ENCODE measurements at places on chromosomes 6 and 20. TPM values are rescaled to one million over a fixed set of nuclear protein-coding genes. Genes with fewer than 3 reads are reported as not detected.
A peak's percentile ranks its signal among the peaks of the same experiment; 100 is the strongest.

Gene SLC4A11
- 0.72 TPM for total RNA-seq

Gene TMEM74B
- 0.17 TPM for total RNA-seq

Gene MUC22
- total RNA-seq = not detected

Gene SRSF12
- 0.15 TPM for total RNA-seq

Gene RXRB
- total RNA-seq = 50.4 TPM

Gene OR2J1
- total RNA-seq = not detected

Gene PSMB8
- total RNA-seq = 308 TPM

Gene C6orf15
- total RNA-seq = not detected

Gene CALHM4
- not detected for total RNA-seq

GRCh38 chr6:82080767-82081166 is 166.8 kb downstream of the IBTK start:
- DNase-seq = no peak

DNA sequence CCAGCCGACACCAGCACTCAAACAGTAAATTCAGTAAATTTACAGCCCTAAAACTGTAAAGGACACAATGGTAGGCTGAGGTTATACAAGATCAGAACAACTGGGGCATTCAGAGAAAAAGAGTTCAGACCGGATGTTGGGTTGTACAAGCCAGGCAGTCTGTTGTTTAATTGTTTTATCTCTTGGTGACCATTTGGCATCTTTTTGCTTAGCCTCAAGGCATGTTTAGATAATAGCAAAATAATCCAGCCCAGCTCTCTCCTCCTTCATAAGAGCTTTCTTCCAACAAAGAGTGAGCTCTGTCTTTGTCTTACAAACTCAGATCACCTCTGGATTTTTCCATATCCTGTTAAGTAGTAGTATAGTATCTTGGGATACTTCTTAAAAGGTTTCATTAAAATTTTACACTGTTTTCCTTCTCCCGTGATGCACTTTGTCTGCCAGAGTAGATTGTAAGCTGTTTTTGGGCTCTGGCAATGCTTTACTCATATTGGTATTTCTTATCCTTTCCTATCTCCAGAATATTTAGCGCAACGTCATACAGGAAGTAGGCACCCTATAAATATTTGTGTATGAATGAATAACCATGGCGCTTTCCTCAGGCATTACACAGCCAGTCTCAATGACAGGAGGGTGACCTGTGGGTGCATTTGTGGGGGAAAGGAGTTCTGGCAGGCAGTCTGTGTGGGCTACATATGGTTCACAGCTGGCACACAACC is 35.6 kb upstream of the TRAM2 start:
- no peak for DNase-seq

DNA sequence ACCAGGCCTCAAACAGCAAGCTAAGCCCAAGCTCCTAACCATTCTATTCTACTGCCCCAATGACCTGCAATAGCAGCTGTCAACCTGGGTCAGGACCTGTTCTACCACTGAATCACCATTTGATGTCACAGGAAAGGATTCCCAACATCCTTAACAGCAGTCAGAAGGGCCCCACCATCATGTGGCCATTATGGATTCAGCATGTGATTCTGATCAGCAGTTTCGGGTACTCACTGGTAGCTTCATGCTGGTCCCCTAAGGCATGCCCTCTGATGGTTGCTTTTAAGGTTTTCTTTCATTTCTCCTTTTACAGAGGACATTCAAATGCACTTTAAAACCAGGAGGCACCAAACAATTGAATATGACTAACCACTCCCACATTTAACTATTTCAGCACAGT is 37.3 kb upstream of the MAP7 start:
- DNase-seq = no peak

- no peak for DNase-seq
These were observed 24.9 kb downstream of the CITED2 start for GRCh38 chr6:139349464-139350020.

DNA sequence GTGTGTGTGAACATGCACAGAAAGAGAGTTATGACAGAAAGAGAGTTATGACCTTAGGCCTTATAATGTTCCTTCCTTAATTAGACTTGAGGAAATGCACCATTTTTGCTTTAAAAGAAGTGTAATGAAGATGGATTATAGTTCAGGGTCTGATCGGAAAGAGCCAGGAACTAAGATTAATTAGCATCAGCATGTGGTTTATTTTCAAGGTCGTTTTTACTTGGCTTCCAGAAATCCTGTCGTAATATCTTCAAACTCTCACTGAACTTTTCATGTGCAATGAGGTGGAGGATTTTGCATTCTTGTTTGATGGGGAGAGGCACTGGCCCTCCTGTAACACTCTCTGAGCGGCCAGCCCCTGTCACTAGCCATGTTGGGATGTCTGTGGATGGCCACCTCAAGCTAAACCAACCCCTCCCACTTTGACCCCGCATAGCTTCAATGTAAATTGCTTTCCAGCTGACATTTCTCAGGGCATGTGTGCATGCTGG is 116.8 kb downstream of the CDC5L start:
- DNase-seq = no peak

DNA sequence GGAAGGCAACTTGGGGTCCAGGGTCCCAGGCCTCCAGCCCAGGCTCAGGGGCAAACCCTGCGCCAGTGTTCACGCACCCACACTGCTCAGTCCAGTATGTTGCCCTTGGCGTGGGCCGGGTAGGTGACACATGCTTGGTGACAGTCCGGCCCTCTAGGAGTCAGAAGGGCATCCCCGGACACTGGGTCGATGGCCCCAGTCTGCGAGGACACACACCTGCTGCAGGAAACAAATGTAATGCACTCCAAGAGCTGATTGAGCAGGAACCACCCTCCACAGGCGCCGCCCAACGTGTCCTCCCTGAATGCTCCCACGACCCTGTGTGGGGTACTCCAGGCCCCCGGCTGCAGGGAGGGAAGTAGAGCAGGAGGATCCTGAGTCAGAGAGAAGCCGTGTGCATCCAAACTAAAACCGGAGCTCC is 160.7 kb downstream of the DLL1 start:
- no peak for DNase-seq

- DNase-seq = no peak
These were observed 13.9 kb downstream of the LRFN2 start for GRCh38 chr6:40573221-40573620.

DNA sequence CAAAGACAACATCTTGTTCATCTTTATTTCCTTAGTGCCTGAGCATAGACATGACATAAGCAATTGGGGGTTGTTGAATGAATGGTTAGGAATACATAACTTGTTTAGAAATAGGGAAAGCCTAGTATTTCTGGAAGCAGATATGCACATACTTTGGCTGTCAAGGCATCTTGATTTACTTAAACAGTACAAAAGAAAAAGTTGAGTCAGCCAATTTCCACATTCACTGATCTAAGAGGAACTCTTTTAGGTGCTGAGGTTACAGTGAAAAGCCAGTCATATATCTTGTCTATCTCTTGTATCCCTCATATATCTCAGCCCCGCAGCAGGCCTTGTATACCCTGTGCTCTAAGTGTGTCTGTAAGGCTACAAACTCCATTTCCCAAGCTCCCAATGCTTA is 11.6 kb downstream of the ZKSCAN4 start:
- DNase-seq = no peak

DNA sequence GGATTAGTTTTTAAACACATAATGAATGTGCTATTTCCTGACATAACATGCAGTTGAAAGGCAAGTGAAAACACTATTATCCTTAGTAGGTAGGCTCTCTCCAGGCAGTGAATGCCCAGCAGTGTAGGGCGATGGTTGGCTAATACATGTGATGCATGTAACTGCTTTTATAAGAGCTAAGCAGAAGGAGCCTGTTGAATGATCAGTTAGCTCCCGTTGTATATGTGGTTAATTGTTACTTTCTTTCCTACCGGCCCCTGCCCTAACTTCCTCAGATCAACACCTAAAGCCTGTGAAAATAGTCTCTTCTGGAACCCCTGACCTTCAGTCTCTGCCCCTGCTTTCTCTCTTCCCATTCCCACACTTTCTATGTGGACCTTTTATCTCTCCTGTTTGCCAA is 10.5 kb downstream of the SOX4 start:
- DNase-seq = no peak

GRCh38 chr6:167152862-167153261 is 4.9 kb downstream of the GPR31 start:
- no peak for DNase-seq

GRCh38 chr6:1862411-1862810 is 252.7 kb downstream of the FOXC1 start:
- DNase-seq = no peak

- no peak for DNase-seq
These were observed 58.7 kb upstream of the RIN2 start for GRCh38 chr20:19699180-19699971.

GRCh38 chr6:107740496-107741190 is 83.5 kb downstream of the SCML4 start:
- peak; percentile 51 for DNase-seq

GRCh38 chr6:42698217-42698616 is 24.2 kb downstream of the PRPH2 start:
- no peak for DNase-seq

- no peak for DNase-seq
These were observed 444.6 kb upstream of the DEFB115 start for GRCh38 chr20:30812739-30813411.

DNA sequence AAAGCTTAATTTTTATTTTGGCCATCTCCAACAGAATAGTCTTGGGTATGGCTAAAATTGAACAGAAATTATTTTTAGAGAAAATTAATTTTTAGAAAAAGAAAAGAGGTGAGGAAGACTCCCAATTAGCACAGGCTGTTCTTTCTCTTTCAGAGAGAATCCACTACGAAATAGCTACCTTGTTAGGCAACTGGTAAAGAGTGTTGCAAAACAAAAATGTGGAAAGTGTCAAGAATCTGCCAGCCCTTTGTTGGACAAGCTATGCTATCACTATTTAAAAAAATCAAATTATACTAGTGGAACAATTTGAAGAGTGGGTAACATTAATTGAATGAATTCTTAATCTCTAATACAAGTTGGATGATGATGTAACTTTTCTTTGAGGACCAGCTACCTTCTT is 19.2 kb upstream of the ZSCAN9 start:
- no peak for DNase-seq

GRCh38 chr6:38370653-38371601 is 268.8 kb downstream of the BTBD9 start:
- no peak for DNase-seq

GRCh38 chr20:57540890-57541580 is 16.1 kb upstream of the CTCFL start:
- DNase-seq = no peak

DNA sequence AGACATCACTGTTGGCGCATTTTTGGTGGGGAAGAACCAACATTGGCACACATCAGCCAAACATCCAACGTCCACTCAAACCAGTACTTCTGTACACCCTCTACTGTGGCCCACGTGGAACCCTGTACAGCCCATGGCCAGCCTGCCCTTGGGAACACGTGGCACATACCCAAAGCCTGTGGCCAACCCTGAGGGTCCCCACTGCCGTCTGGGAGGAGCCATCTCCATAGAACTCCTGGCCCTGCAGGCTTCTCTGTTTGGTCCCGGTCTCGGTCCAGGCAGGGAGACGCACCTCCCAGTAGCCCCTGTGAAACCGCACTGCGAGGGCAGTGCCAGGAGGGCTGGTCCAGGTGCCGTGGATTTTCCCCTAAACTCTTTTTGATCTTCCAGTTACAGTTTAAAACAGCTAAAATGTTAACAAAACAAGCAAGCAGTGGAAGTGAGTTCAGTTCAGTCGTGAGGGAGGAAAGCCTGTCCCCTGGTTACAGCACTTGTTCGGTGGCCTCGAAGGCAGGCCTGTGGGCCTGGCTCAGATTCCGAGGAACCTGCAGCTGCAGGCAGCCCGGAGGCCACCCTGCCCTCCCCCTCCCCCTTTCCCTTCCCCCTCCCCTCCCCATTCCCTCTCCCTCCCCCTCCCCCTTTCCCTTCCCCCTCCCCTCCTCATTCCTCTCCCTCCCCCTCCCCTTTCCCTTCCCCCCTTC is 233.7 kb downstream of the DLL1 start:
- no peak for DNase-seq

DNA sequence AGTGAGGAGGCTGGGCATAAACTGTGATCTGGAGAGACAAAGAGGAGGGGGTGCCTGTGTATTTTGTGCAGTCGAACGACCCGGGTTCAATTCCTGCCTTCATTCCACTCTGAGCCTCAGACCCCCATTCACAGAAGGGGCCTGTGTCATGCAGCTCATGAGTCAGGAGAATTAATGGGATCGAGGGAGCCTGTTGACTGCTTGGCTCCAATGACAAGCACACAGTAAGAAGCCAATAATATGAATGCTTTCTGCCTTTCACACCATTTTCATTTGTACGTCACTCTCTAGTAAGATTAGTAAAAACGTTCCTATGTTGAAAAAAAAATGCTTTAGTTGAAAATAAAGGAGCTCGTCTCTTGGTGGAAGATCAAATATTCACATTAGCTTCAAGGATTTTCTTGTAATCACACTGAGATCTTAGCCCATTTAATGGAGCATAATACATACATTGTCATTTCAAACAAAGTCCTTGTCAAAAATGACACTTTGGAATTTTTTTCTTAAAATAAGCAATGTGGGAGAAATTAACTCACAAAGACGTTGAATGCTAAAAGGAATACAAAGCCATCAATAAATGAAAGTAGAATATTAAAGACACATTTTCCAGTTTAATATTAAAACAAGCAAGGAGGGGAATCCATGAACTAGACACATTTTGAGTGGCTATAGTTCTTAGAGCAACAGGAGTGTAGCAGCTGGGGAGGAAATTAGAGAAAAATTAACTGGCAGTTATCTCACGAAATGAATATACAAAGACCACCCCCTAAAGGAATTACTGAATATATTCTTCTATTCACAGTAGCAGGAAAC is 246.7 kb upstream of the AFDN start:
- DNase-seq = no peak

DNA sequence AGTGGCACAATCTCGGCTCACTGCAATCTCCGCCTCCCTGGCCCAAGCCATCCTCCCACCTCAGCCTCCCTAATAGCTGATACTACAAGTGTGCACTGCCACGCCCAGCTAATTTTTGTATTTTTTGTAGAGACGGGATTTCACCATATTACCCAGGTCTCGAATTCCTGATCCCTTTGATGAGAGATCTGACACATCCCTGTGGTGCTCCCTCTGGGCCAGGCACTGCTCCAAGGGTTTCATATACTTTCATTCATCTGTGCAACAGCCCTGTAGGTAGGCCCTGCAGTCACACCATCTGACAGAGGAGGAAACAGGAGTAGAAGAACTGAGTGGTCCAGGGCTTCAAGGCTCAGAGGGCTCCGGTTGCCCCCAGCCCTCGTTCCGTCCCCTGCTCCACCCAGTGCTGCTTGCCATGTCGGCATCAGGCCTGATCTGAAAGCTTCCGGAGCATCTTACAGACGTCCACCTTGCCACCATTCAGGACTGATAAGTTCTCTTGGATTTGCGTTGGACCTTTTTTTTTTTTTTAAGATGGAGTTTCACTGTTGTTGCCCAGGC is 3.3 kb downstream of the ZGPAT start:
- DNase-seq = no peak

DNA sequence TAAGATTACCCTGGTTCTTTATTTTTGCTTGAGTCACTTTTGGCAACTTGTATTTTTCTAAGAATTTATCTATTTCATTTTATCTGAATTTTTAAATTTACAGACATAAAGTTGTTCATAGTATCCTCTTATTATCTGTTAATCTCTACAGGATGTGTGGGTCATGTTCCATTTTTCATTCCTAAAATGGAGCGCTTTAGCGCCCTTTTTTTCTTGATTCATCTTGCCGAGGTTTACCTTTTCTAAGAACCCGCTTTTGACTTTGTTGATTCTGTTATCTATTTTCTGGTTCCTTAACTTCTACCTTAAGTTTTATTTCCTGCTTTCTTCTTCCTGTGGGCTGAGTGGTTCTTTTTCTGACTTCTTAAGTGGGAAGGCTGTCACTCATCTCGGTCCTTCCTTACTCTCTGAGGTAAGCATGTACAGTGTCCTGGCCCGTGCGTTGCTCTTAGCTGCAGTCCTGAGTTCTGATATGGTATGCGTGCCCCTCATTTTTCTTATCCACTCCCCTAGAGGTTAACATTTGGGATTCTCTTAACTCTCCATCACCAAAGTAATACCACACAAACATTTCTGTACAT is 399.8 kb downstream of the CDC5L start:
- peak; percentile 25 for DNase-seq
